ENCODE measurements at places on chromosomes 13 and 19.

- no peak for DNase-seq
These were observed 17.4 kb downstream of the RUBCNL start for GRCh38 chr13:46369506-46370277.

DNA sequence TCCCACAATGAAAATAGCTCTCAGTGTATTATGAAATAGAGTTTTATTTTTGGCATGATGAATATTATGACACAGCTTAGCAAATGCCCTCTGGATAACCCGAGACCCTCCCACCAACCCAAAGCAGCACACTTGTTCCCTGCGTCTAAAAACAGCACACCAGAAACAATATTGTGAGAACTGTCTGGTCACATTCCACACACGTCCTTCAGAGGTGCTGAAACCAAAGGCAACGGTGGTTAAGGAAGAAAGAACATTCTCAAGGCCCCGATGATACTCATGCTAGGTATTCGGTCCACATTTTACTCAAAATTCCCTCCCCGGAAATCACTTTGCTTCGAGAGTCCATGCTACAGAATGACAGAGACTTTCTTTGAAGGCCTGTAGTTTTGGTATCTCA, 156.7 kb downstream of the SLC7A1 start:
- no peak for DNase-seq

DNA sequence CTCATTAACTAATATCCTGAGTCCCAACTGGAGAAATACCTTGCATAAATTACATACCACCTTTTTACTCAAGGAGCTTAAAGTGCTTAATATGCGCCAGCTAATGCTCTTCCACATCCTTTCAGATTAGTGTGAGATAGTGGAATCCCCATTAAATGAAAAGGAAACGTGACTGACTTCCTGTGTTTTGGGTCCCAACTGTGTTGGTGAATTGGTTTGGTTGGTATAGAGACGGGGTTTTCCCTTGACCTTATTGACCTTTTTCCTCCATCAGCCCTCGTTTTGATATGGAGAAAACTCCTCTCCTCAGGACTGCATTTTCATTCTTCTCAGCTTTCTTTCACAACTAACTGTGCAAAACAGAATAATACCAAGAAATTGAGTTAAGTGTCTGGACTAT, 163.5 kb downstream of the PAN3 start:
- no peak for DNase-seq

DNA sequence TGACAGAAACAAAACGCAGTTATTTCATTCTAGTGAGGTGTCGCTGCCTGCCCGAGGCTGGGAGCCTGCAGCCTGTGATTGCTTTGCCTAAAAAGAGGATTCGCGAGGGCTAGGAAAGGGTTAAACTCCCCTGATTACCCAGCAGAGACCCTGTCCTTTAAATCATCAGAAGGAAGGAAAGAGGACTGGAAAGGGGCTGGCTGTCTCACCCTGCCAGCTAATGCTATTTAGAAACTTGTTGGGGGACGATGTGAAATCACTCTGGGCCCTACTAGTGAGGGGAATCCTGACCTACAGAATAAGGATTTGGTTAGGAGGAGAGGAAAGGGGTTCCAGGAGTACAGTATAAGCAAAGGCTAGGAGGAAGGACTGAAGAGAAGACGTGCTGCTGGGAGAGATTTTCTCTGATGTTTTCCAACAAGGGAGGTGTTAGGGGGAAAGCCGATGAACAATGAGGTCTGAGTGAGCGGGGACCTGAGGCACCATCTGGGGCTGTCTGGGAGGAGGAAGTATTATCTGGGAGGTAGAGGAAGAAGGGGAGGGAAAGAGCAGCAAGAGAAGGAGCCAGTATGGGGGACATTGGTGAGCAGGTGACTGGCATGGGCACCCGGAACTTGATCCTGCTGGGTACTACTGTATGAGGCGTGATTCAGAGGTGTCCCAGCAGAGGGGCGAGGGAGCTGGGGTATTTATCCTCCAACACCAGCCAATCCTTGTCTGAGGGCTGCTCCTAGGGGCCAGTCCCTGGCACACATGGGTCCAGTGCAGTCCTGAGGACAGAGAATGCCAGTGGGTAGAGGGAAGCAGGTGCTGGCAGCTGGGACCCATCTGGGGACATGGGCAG, 55.7 kb upstream of the PTPRS start:
- DNase-seq: no peak

DNA sequence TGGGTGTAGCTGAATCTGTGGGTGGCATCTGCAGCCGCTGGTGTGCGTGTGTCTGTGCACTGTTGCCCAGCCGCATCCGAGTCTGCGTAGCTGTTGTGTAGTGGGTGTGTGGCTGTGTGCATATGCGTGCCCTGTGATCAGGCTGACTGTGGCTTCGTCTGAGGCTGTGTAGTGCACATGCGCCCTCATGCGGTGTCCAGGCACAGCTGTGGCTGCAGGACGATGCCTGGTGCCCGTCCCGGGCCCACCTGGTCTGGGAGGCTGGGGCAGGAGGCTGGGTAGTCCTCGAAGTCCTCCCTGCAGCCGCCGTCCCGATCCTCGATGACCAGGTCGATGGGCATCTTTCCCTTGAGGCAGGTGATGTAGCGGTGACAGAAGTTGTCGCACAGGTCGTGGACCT, 4.9 kb downstream of the MEIS3 start:
- no peak for DNase-seq

GRCh38 chr13:53501387-53501786, 472.8 kb downstream of the OLFM4 start:
- no peak for DNase-seq

DNA sequence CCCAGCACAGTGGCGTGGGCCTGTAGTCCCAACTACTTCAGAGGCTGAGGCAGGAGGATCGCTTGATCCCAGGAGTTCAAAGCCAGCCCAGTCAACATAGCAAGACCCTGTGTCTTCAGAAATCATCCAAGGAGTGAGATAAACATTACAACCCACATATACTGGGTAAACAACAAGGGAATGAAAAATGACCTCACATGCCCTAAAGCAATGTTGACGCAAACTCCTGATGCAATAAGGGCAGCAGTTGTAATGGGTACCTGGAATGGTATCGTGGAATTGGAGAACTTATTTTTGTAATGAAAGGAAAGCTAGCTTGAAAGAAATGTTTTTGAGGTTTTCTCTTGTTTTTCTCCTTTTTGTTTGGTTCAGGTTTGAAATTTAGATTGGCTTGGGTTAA, 24.5 kb upstream of the LGALS16 start:
- no peak for DNase-seq

- no peak for DNase-seq
These were observed 342.7 kb downstream of the ENOX1 start for GRCh38 chr13:43444081-43444480.

DNA sequence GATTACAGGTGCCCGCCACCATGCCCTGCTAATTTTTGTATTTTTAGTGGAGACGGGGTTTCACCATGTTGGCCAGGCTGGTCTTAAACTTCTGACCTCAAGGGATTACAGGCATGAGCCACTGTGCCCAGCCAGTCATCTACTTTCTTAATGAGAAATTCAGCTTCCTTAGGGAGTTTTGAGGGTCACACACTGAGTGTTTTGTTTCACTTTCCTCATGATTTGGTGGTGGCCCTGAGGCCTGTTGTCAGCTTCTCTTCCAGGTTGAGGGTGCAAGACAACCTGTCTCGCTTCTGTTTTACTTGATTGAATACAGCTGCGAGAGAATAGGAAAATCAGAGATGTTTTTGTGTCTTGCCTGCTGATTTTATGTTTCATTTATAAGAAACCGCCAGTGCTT, 9.9 kb downstream of the FRY start:
- no peak for DNase-seq

DNA sequence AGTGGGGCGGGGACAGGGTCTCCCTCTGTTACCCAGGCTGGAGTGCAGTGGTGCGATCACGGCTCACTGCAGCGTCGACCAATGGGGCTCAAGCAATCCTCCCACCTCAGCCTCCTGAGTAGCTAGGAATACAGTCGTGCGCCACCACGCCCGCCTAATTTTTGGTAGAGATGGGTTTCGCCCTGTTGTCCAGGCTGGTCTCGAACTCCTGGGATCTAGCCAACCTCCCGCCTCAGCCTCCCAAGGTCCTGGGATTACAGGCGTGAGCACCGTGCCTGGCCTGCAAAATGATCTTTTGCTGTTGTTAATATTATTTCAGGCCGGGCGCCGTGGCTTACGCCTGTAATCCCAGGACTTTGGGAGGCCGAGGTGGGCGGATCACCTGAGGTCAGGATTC, 621 bp upstream of the TGDS start:
- no peak for DNase-seq

DNA sequence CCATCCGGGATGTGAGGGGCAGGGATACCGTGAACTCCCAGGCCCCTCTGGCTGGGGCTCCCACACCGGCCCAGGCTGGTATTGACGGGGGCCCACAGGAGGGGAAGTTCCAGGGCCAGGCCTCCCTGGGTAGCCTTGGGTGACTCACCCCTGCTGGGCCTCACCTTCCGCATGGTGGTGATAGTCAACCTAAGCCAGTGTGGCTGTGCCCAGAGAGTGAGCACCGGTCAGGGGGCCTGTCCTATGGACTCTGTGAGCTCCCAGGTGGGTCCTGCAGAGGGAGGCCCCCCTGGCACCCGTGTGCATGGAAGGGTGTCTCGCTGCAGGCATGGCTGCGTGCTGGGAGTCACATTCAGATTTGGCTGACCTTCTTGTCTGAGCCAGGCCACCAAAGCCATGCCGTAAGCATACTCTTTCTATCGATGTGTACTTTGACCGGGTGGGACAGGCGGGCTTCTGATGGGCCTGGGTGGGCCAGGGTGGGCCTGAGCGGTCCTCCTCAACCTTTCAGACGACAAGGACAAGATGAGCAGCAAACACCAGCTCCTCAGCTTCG, 27.6 kb downstream of the DHX34 start:
- DNase-seq: no peak

GRCh38 chr13:94177041-94177440, 302.4 kb downstream of the DCT start:
- no peak for DNase-seq

DNA sequence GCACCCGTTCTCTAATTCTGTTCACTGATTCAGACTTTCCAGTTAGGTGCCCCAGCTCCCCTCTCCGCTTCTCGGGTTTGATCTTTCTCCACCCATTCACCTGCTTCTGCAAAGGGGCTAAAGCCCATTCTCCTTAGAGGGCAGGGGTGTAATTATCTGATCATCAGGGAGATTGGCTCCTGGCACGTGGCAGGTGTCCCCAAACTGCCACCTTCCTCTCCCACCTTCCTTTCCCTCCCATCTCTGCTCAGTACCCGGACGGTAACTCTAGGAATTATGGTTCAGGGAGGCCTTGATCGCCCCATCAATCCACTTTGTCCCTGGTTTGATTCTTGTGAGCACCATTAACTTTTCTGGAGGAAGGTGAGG, 212 bp downstream of the FFAR1 start:
- DNase-seq: no peak

- peak; percentile 85 for DNase-seq
These were observed 918 bp upstream of the LHB start for GRCh38 chr19:49017666-49018351.

DNA sequence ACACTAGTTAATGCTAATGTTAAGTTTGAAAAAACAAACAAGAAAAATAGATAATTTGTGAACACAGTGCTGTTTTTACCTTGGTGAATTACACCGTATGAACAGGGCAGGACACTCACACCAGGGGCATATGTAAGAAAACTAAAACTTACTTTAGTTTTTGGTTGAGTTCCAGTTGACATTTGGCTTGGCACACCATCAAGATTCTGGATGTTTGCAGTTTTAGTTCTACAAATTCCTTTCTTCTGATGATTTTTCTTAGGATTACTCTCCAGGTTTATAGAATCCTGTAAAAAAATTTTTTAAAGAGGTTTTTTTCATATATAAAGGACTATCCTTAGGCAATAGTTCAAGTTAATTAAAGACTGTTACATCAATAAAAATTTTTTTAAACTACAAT, 238.5 kb upstream of the STARD13 start:
- no peak for DNase-seq

DNA sequence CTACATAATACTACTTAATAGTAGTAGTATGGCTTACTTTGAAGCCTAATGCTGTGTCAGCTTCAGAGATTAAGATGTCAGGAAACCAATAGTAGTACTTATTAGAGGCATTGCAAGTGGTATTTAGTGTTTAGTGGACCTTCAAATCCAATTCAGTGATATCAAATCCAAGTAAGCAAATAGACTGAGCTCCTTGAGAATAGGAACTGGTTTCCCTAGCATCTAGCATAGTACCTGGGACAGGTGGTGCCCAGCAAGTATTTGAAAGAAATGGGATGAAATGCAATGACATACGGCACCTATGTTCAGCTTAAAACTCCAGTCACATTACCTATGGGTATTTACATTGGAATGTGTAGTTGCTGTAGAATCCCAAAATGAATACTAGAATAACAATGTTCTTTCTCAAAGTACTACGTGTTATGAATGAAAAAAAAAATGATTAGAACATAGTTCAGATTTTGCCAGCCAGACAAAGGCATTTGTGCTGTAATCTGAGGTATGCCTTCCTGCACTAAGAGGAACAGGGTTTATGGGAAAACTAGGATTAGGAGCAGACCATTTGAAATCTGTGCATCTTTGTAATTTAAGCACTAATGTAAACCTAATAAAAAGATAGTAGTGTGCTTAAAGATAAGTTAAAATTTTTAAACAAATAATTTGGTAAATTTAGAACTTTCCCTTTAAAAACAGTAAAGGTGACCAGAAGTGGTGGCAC, 17.1 kb downstream of the LSM14A start:
- DNase-seq: no peak

- no peak for DNase-seq
These were observed 14.6 kb downstream of the RAB3D start for GRCh38 chr19:11324748-11325389.

DNA sequence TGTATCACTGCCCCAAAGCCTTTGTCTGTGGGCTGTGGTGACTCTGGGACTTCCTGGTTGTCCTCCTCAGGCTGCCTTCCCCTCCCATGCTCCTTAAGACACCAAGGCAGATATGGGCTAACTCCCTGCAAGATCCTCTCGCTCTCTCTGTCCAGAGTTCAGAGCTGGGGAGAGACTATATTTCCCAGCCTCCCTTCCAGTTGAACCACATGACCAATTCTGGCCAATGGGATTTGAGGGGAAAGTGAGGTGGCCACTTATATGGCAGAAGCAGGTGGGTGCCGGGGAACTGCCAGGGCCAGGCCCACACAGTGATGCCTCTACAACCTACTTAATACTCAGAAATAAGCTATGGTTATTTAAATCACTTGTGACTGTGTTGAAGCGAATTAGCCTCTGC, 16.2 kb upstream of the ANGPTL8 start:
- no peak for DNase-seq

DNA sequence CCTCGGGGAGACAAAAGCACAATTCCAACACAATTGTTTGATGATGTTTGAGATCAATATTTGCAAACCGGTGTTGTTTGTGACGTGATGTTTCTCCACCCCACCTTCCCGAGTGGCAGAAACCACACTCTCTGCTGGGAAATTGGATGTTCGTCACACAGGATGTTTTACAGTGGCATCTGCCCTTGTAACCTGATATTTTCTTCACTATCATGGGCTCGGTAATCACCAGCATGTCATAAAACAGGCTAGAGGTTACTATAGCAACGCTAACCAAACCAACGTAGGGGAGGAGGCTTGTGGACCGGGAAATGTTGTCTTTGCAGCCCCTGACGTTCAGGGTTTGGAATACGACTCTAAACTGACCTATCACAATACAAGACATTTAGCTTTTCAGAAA, 454.5 kb downstream of the IRS2 start:
- DNase-seq: no peak

- DNase-seq: no peak
These were observed 22.3 kb downstream of the CDC16 start for GRCh38 chr13:114257014-114257413.

Data from GM19239 (cell line).